ENCODE measurements at places on chromosomes 4 and X. TPM values are rescaled to one million over a fixed set of nuclear protein-coding genes. Genes with fewer than 3 reads are reported as not detected.

- no peak for DNase-seq
Measured at GRCh38 chrX:39206399-39207145, 405.3 kb downstream of the MID1IP1 start.

- DNase-seq, result no peak
Measured at GRCh38 chr4:169253904-169254303, 16.9 kb downstream of the SH3RF1 start.

- DNase-seq, result no peak
Measured at GRCh38 chr4:181877329-181877848, 365.8 kb upstream of the TENM3 start.

GRCh38 chr4:172822331-172822730 lies 346.3 kb upstream of the GALNT7 start:
- DNase-seq, result no peak

RNF212 gene
- total RNA-seq, result not detected

All from OCI-LY7 (cell line).